NCI-H2107 (cell line): ENCODE measurements at places on chromosomes 4 and X.

DNA sequence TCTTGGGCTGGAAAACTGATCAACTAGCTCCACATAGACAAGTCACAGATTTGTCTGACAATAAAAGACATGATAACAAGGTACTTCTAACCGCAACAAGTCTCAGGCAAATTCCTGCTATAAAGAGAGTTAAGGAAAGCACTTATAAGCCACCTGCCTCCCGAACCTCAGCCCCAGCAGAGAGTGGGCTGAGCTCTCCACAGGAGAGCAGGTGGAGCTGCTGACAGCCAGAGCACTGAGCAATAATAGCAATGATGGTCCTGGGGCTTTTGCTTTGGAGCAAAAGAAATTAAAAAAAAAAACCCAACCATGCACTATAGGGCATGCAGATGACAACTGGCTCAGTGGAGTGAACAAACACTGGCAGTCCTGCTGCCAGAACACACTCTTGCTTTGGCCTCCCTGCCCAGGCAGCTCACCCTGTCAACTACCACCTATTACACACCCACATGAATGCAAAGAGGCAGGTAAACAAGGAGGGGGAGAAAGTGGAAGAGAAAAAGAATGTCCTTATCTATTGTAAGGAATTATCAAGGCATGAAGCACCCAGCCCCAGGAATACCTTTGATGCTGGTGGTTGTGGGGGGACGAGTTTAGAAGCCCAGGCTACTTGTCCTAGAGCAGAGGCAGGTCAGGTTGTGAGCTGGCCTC lies 135.8 kb upstream of the DGKK start:
- DNase-seq, result peak; percentile 5

- DNase-seq, result no peak
Measured at GRCh38 chrX:150547375-150548115, 20.9 kb upstream of the MTM1 start.

- no peak for DNase-seq
Measured at GRCh38 chr4:140250989-140251552, 97.1 kb upstream of the MAML3 start.

GRCh38 chrX:43552156-43552555 lies 103.9 kb upstream of the MAOA start:
- no peak for DNase-seq

DNA sequence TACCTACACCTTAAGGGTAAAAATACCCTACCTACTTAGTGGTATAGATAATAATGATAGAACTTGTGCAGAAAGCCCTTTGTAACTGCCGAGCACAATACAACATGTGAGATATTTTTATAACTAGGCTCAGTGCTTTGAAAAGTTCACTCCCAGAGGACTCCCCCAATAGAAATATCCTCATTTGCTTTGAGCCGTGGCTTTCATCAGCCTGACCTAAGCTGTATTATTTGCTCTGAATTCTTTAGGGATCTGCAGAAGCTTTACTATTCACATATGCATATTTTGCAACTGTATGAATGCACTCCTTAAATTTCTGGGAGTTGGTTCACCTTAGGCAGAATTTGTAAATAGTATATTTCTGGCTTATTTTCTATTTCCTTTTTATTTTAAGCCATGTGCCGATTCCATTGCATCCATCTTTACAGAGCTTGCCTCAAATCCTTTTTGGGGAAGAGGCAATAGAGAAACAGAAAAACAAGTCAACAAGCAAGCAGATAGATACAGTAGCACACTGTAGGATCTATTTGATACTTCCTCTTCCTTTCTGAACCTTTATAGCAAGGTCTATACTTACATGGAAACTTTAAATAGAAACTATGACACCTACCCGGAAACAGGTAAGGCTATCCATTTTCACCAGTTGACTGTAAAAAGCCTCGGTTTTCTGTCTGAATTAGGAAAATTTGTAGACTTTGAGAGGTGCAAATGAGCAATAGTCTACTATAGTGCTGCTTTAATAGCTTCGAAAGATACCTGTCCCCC lies 242.5 kb upstream of the VCX3A start:
- no peak for DNase-seq

DNA sequence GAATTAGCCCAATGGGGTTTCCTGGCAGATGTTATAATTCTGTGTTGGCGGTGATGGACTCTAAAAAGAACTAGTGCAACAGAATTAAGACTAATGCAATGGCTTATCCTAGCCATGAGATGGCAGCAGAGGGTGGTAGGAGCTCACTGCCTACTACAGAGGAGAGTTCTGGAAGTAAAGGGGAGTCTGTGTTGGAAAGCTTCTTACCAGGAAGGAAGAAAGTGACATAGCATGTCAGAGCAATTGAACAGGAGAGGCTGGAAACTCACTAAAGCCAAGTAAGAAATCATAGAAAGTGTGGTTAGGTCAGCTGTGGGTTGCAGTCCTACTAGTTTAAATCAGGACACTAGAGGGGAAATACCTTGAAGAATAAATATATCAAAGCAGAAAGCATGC lies 6.3 kb upstream of the TRPC5OS start:
- peak; percentile 22 for DNase-seq

DNA sequence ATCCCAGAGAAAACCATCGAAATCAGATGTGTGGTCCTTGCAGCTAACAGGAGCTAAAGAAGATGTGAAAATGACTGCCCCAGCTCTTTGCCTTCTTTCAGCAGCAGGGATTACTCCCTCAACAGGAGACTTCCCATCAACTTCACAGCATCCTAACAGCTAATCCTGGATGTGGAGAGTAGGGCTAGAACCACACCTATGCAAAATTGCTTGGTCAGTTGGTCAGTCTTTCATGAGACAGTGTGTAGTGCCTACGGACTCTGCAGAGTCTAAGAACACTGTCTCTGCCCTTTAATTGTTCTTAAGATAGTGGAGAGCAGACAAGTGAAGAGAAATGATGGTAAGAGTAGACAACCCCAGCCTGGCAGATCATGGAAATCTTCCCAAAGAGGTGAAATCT lies 133.5 kb downstream of the COL4A6 start:
- no peak for DNase-seq

- DNase-seq, result no peak
Measured at GRCh38 chrX:77160301-77160700, 286.9 kb upstream of the FGF16 start.

- DNase-seq, result no peak
Measured at GRCh38 chr4:61841714-61842113, 641.6 kb downstream of the ADGRL3 start.

GRCh38 chr4:158411269-158411668 lies 110.4 kb upstream of the RXFP1 start:
- no peak for DNase-seq

- DNase-seq, result no peak
Measured at GRCh38 chr4:39825741-39826231, 127.8 kb downstream of the UBE2K start.

DNA sequence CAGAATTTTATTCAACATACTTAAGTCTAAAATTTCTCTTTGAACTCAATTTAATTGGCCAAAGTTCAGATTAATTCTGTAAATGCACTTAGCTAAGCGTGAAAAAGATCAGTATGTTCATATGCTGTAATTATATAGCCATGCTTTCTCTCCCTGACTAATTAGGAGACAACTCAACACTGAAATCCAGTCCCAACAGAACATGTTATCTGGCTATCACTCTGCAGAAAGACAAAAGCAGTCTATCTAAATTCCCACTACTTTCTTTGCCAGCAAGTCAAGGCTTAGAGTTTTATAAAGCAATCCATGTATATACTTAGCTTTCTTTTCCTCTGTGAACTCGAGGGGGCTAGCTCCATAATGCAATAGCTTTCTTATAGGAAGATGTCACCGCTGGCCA lies 16.0 kb upstream of the USP46 start:
- no peak for DNase-seq

DNA sequence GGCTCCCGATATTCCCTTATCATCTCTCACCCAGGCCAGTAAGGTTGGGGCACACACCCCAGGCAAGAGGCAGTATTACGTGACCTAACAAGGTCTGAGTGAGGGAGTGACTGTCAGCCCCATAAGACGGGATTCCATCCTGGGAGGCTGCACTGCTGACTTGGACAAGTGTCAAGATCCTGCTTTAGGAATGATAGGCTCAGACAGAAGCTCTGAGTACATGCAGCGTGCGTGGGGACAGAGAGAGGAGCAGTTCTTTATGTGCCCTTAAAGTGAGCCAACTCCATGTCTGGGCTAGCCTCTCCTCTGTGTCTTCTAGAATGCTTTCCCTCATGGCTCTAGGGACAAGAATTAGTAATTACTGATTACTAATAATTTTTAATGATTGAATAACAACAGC lies 142.2 kb upstream of the PRPS2 start:
- DNase-seq, result no peak

GRCh38 chr4:4913147-4913561 lies 53.7 kb downstream of the MSX1 start:
- DNase-seq, result no peak

GRCh38 chrX:80550722-80551121 lies 130.5 kb downstream of the TENT5D start:
- DNase-seq, result no peak

GRCh38 chrX:153952373-153953026 lies 8.1 kb upstream of the RENBP start:
- DNase-seq, result no peak

DNA sequence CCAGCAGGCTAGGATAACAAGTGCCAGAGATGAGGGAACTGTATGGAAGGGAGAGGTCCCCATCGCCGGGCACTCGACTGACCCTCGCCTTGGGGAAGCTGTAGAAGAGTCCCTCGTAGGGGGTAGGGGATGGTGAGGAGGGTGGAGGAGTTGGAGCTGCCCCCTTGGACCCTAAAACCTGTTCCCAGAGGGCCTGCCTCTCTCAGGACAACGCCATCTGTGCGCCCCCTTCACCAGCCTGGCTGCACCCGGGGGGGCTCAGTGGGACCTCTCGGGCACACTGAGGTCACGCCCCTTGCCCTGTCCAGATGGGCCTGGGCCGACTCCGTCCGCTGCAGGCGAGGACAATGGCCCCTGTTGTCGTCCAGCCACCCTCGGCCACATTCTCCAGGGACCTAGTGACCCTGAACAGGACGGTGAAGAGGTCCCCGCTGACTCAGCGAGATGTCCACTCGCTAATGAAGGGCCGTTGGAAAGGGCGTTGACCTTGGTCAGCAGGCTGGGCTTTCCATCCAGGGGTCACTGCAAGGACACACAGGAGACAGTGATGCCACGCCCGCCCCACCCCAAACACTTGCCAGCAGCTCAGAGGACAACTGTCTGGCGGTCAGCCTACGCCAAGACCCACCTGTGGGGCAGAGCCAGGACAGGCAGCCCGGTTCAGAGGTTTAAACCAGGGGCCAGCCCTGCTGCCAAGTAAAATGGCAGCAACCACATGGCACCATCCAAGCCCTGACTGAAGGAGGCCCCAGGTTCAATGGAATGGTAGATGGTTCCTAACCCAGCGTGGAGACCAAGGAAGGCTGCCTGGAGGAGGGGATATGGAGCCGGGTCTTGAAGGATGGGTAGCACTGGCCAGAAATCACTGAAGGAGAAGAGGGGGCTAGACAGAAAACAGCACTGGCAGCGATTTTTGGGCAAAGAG lies 51.2 kb downstream of the HMX1 start:
- DNase-seq, result no peak

- DNase-seq, result no peak
Measured at GRCh38 chr4:77989968-77990367, 67.2 kb upstream of the FRAS1 start.

DNA sequence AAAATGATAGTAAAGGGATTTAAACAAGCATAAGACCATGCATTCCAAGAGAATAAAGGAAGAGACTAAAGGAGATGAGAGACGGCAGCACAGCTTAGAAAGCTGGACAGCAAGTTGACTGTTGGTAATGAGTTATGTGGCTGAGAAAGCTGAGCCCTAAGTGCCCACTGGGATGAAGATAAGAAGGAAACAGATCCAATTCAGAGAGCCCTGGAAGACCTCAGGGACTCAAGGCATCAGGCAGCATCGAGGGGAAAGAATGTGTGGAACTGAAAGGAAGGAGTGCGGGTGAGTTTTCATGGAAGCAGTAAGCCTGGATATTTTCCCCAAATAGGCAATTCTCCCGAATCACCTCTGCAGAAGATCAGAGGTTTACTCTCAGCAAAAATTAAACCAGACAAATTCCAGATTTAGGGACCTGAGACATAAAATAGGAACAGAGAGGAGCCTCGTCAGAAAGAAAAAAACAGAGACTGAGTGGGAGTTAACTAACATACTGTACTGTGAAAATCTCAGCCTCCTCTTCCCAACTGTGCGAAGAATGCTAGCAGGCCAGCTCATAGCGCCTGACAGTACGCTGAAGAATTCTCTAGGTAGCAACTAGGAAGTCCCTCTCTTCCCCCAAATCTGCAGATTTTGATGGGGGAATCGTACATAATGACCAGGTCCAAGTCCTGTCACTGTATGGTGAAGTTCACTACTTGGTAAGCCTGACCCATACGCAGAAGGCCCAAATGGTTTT lies 187.7 kb upstream of the TAPT1 start:
- no peak for DNase-seq

GRCh38 chrX:124228849-124229248 lies 103.6 kb upstream of the TEX13D start:
- DNase-seq, result no peak

- no peak for DNase-seq
Measured at GRCh38 chr4:188002323-188002722, 6.8 kb downstream of the ZFP42 start.
